Heart left ventricle (tissue), 16 donors: ENCODE measurements at places on chromosomes 7 and 10. TPM values are rescaled to one million over a fixed set of nuclear protein-coding genes. Genes with fewer than 3 reads are reported as not detected.

Gene MORN4
- total RNA-seq = 12.8 TPM

Gene SLC26A3
- total RNA-seq = not detected

DNA sequence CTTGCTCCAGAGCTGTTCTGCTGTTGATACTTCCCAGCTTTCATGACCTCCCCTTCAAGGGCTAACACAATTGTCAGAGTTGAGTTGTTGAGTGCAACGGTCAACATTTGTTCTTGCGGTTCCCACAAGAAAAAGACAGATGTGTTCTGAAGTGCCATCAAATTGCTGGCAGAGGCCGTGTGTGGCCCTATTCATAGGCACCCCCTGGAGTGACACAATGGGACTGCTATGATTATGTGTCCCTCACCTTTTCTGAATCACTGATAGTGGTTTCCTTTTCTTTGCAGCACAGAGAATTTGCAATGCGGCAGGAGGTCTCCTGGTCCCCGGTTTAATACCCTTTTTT lies 5.8 kb upstream of the IGFBP1 start:
- peaks cover 8% of the 10 kb centered on the region for H3K27me3 ChIP-seq
- H3K4me3 ChIP-seq = no peak overlapping the region
- no peak overlapping the region for H3K27ac ChIP-seq
- no peak for DNase-seq
- no peaks in the 10 kb centered on the region for H3K36me3 ChIP-seq

DNA sequence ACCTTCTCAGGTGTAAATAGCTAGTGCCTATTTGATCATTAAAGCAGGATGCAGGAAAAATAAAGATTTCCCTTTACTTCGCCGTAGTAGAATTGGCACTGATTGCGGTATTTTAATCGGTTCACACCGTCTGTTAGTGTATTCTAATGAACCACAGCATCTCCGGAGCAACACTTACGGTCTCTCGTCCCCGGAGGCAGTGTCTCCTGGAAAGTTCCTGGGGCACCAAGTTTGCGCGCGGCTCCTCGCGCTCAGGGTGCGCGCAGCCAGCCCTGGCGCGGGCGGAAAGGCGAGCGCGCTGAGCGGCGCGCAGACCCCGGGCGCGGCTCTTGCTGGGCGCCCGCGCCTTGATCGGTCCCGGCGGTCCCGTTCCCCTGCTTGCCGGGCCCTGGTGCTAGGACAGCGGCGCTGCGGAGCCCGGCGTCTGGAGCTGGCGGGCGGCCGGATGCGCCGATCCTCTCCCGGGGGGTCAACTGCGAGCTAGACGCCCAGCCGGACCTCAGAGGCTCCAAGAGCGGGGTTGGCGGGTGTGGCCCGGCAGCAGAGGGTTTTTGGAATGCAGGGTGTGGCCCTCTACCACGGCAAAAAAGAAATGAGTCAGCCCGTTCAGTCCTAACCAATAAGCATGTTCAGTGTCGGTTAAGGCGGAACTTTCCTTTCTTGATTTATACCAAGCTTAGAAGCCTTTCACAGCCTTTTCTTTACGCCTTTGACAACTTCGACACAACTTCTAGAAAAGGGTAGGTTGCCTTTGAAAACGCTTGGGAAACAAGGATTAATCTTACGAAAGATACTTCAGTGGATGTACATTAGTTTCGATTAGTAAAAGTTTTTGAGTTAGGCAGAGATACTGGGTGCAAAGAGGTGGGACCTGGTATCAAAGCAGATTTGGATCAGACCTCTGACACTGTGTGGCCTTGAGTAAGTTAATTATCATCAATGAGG lies 166.8 kb upstream of the ASAH2 start:
- H3K27me3 ChIP-seq = no peaks in the 10 kb centered on the region
- peak overlapping the region; percentile 83 for H3K4me3 ChIP-seq
- peak; percentile 88 for DNase-seq
- peak overlapping the region; percentile 74 for H3K27ac ChIP-seq
- no peaks in the 10 kb centered on the region for H3K36me3 ChIP-seq

GRCh38 chr10:80498833-80499741 lies 38.6 kb upstream of the SH2D4B start:
- peaks cover 3% of the 10 kb centered on the region for H3K36me3 ChIP-seq
- H3K4me3 ChIP-seq = no peak overlapping the region
- peak overlapping the region; percentile 81 for H3K27ac ChIP-seq
- no peaks in the 10 kb centered on the region for H3K27me3 ChIP-seq
- DNase-seq = peak; percentile 94

DNA sequence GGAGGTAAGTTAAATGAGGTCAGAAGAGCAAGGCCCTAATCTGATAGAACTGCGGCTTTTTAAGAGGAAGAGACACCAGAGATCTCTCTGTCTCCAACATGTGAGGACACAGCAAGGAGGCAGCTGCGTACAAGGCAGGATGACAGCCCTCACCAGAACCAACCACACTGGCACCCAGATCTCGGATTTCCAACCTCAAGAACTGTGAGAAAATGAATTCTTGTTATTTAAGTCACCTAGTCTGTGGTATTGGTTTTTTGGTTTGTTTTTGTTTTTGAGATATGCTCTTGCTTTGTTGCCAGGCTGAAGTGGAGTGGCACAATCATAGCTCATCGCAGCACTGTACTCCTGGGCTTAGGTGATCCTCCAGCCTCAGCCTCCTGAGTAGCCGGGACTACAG lies 127.2 kb downstream of the DLG5 start:
- H3K27me3 ChIP-seq = no peaks in the 10 kb centered on the region
- H3K36me3 ChIP-seq = peaks cover 64% of the 10 kb centered on the region
- no peak overlapping the region for H3K4me3 ChIP-seq
- no peak for DNase-seq
- H3K4me1 ChIP-seq = no peaks in the 10 kb centered on the region
- no peak overlapping the region for H3K27ac ChIP-seq

DNA sequence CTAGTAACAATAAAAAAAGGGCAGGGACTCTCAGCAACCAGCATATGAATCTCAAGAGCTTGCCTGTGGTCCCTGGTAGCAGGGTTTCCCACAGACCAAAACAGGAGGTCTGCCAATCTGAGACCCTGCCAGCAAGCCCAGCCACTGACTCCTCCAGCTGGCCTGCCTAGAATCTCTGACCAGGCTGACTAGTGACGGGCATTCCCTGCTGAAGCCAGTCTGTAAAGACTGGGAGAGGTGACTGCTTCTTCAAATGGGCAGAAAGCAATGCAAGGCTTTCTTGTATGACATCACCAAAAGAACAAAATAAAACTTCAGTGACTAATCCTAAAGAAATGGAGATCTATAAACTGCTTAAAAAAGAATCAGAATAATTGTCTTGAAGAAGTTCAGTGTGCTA lies 249.4 kb downstream of the TCF7L2 start:
- no peak for DNase-seq
- no peak overlapping the region for H3K4me3 ChIP-seq
- no peaks in the 10 kb centered on the region for H3K4me1 ChIP-seq
- H3K27me3 ChIP-seq = no peaks in the 10 kb centered on the region
- no peaks in the 10 kb centered on the region for H3K36me3 ChIP-seq
